ENCODE measurements at places on chromosomes 5 and 9.

DNA sequence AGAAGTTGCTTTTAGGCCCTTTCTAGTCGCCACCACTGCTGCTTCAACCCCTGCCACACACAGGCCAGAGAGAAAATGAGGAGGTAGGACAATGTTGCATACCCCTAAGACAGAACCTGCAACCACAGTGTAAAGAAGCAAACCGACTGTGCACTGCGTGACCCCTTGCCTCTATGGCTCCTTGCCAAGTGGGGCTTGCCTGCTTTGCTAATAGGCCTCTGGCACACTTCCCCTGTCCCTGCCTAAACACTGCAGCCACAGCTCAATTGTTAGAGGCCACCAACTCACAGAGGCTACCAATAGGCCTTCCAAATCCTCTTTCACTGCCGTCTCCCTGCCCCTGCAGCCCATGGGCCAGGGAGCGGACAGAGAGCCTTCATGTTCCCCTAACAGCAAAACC lies 280.1 kb downstream of the CDH10 start:
- DNase-seq = peak; percentile 20

DNA sequence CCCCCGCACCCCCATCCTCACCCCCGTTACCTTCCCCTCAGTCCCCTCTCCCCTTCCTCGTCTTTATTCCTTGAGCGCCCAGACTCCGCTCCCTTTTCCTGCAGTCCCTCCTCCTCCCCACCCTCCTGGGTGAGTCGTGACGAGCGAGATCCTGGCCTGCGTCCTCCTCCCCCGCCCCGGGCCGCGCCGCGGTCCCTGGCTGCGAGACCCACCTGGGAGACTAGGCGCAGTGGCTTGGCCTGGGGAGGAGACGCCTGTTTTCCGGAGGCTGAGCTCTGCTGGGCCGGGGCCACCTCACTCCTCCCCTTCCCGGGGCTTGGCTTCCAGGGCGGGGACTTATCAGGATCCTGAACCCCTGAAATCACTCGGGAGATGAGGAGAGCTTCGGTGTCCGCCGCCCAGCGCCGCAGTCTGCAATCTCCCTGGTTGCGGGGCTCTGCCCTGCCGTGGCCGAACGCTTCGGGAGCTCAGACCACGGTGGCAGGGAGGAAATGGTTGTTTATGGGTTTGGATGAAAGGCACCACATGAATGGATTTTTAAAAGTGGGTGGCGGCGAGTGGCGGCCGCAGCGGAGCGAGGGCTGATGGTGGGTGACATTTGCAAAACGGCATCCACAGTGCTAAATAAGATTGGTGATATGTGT lies 984 bp downstream of the STXBP1 start:
- peak; percentile 22 for DNase-seq

DNA sequence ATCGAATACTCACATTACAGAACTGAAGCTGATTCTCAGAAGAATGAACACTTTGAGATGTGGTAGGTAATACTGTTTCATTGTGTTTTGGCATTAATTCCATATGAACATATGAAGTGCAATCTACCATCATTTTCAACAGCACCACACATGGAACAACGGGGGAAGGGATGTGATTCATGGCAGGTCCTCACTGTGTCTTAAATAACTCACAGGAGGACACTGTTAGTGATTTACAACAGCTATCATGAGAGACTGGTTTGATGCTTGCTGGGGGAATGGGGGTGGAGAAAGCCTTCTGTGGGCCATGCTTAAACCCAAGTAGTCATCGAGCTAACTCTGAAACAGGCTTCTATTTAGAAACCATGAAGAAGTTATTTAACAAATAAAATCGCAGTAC lies 232.9 kb downstream of the SPOCK1 start:
- DNase-seq = no peak

- DNase-seq = peak; percentile 40
These were observed 31.0 kb upstream of the ISOC1 start for GRCh38 chr5:129063483-129064113.

DNA sequence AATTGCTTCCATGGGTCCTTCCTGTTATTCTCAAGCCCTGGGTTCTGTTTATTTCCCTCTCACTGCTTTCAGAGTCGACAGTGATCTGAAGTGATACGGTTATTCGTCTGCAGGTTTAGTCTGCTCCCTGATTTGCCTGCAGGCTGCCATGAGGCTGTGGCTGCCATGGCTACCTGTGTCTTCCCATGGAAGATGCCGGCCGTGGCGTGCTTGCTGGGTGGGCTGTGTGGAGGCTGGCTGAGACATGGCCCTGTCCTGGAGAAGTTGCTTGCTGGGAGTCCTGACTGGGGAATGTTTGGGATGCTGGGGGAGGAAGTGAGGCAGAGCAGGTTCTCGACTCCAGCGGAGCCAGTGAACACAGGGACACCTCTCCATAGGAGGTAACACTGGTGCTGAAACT lies 104.1 kb upstream of the TBC1D2 start:
- no peak for DNase-seq

DNA sequence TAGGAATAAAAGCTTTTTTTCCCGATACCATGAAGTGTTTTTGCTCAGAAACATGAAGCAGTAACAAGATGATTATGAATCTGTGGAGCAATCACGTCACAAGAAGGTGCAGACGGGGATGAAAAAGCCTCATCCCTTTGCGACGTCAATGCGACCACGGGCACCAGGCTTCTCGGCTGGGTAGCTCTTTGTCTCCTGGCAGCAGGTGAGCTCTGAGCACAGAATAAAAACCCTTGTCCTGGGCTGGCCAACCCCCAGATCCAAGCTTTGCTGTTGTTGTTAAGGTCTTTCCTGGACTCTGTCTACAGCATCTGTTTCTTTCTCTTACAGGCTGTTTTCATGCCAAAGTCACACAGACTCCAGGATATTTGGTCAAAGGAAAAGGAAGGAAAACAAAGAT lies 113.8 kb downstream of the ANKRD18B start:
- DNase-seq = no peak

DNA sequence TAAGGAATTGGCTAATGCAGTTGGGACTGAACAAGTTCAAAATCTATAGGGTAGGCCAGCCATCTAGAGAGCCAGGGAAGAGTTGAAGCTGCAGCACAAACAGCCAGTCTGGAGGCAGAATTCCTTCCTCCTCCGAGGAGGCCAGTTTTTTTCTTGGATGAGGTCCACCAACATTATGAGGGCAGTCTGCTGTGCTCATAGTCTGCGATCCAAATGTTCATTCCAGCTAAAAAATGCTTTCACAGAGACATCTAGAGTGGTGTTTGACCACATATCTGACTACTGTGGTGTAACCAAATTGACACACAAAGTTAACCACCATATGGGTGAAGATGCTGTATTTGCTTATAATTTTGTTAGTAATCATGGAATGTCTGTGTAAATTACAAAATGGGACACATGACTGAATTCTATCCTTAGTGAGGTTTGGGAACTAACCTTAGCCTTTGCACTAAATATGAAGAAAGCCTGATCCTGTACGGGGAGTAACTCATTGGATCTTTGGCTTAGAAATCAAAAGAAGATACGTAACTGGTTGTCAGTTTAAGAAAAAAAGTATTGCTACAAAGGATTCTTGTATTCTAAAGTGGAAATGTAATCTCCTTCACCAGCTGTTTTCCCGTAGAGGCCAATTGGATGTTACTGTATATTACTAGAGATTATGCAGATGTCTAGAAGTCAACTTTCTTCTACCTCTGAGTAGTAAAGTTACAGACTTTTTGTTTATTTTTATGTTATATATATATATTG lies 70.6 kb downstream of the SPIN1 start:
- DNase-seq = no peak

- no peak for DNase-seq
These were observed 46.1 kb downstream of the PIK3R1 start for GRCh38 chr5:68261569-68262065.

DNA sequence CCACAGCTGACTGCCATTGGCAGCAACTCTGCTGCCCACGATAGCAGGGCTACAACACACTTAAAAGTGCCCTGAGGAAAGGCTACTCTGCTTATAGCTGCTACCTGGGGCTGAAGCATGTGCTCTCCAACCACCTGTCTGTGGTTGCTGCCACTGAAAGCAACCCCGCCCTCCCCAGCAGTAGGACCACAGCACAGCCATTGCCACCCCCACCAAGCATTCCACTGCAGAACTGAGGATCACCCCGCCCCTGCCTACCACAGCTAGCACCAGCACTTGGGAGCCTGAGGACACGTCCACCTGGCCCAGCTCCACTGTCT lies 85.8 kb downstream of the LPAR1 start:
- DNase-seq = no peak
